ENCODE measurements at places on chromosomes 16 and 17. TPM values are rescaled to one million over a fixed set of nuclear protein-coding genes. Genes with fewer than 3 reads are reported as not detected.

ZG16 gene
- total RNA-seq = not detected

DPEP2NB gene
- 0.09 TPM for total RNA-seq

SIAH1 gene
- 39.3 TPM for total RNA-seq

STH gene
- not detected for total RNA-seq

CCL2 gene
- total RNA-seq = 53.9 TPM

CRHR1 gene
- total RNA-seq = not detected

SPN gene
- total RNA-seq = not detected

FAM117A gene
- total RNA-seq = 9.8 TPM

C17orf100 gene
- total RNA-seq = 0.43 TPM

BRIP1 gene
- 1.9 TPM for total RNA-seq

GDPD3 gene
- total RNA-seq = 0.86 TPM
